ENCODE measurements at places on chromosomes 3 and 15.

- no peak for DNase-seq
Observed at GRCh38 chr15:82864967-82865366, 55.5 kb downstream of the WHAMM start.

- DNase-seq: no peak
Observed at GRCh38 chr3:59436164-59436958, 386.5 kb upstream of the CFAP20DC start.

DNA sequence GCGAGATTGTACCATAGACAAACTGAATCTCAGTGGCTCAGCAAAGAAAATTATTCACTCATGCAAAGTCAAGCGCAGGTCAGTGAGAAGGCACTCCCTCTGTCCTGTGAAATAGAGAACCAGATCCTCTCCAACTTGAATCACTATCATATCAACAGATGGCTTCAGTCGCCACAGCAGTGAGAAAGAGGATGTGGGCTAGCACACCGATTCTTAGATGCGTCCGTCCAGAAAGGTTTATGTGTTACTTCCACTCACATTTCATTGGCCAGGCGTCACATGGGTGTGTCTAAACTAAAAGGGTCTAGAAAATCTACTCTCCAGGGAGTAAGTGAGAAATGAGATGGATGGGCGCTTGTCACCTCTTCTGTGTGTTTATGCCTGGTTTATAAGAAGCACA is 141.6 kb upstream of the KBTBD8 start:
- no peak for DNase-seq

DNA sequence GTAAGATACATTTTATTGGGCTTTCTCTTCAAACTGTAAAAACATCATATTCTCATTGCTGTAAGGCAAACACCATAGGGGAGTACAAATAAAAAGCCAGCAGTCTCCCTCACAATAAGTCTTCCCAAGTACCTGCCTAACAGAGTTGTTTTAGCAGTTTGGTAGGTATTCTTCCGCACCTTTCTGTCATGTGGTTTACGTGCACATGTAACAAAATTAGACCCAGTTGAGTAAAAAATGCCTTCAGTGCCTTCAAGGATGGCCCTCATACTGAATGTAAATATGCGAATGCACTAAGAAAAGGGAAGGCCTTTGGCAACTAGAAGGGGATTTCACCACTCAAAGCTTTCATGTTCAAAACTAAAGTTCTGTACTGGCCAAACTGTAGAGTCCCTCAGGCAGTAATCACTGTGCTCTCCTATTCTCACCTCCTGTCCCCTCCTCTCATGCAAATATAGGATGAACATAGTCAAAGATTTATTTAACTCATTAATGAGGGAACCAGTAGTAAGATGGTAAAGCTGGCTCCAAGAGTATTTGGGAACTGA is 26.4 kb downstream of the USP3 start:
- no peak for DNase-seq

DNA sequence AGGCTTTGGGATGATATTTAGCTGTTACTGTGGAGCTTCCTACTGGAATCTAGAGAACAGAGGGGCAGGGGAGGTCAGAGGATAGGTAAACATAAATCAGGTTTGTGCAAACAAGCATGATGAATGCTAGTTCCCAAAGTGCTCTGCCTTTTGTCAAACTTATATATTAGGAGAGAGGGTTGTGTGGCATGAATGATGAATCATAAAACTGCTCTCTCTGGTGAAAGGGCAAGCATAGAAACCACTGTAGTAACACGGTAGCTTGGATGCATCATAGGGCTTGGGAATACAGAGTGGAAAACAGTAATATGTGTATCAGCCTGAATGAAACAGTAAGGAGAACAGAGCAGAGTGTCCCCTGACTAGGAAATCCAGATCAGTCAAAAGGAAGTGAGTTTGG is 486.7 kb downstream of the IL5RA start:
- DNase-seq: no peak

DNA sequence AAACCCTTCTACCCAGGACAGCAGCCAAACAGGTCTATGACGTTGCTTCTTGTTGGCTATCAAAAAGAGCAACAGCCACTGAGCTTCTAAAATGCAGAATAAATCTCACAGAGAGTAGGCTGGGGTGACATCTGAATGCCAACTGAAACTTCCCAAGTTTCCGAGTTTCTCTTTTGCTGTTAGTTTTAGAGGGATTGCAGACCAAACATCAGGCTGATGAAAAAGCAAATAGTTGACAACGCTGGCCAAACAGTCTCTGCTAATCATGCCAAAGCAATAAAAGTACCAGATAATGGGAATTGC is 670 bp upstream of the CBLB start:
- no peak for DNase-seq

DNA sequence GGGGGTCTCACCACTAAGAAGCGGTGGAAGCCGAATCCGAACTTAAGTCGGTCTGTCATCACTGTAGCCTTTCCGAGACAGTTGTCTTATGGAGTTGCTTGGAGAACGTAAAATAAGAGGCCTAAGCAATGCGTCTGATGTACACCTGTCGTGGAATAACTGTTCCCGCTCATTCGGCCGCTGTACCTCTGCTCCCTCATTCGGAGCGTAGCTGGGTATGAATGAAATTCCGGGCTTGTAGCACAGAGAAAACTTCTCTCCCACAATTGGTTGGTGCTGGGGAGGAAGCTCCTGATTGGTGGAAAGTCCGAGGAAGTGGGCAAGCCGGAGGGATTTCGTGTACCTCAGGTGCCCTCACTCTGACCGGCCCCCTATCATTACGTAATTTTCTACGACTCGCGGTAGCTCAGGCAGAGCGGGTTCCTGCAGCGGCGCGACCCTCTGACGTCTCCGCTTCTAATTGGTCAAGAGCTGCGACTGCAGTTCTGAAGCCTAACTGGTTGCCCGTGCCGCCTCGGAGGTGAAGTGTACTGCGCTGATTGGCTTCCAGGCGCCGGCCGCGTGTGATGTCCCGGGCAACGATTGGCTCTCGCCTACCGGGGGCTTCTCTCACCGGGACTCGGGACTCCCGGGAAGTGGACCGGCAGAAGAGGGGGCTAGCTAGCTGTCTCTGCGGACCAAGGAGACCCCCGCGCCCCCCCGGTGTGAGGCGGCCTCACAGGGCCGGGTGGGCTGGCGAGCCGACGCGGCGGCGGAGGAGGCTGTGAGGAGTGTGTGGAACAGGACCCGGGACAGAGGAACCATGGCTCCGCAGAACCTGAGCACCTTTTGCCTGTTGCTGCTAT is at the start of gene DNAJB11:
Gene DNAJB11, plus strand, starts transcription at position 625 of the 845 bp plus-strand sequence. Its CDS starts 178 bp downstream, at position 803.
- DNase-seq: peak; percentile 96

- no peak for DNase-seq
Observed at GRCh38 chr3:171646357-171647133, 163.7 kb downstream of the PLD1 start.

GRCh38 chr15:92666780-92667179 is 11.2 kb upstream of the FAM174B start:
- no peak for DNase-seq

DNA sequence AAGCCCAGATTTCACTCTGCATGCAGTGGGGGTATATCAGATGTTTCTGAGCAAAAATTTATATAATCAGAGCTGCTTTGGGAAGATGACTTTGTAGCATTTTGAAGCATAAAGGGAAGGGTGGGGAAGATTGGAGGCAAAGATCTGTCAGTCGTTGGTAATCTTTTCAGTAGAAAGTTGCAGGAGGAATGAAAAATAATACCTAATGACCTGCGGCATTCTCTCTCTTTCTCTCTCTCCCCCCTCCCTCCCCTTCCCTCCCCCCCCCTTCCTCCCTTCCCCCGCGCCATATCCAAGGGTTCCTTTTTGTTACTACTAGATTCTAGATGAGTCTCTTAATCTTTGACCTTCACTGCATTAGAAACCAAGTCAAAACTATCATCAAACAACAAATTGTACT is 1.5 kb upstream of the DMXL2 start:
- DNase-seq: no peak
